ENCODE measurements at places on chromosomes 5 and 9.

DNA sequence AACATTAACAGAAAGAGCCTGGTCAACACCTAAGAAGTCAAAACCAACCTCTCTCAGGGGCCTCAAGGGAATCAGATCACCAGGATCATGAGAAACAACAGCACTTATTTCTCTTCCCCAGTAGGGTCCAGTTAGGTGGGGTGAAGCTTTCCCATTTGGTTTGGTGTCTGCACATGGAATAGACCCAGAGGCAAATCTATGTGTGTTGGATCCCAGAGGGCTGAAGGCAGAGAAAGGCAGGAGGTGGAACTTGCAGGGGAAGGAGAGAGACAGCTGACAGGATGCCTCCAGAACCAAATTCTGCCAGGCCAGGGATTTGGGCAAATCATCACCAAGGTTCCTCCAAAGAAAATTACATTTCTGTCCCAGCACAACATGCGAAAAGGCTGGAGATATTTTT lies 104.8 kb upstream of the SPOCK1 start:
- no peak for DNase-seq

- DNase-seq = no peak
Measured at GRCh38 chr5:72767289-72768010, 49.0 kb upstream of the TNPO1 start.

DNA sequence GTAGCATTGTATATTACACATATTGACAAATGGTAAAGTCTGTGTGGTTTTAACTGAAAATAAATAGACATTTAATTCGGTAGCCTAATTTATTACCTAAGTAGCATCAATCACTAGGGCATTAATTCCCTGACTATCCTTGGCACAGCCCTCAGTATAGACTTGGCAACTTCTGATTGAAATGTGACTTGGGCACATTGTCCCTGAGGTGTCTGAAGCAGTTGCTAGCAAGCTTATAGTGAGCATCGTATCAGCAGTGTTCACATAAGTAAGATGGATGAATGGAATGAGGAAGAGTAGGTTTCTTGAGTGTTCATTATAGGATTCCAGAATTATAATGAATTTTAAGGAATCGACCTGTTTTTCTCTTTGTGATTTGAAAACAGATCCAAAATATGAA lies 16.1 kb downstream of the LURAP1L start:
- DNase-seq = no peak

GRCh38 chr9:93451849-93452709 lies 594 bp downstream of the FAM120A start:
- peak; percentile 28 for DNase-seq

DNA sequence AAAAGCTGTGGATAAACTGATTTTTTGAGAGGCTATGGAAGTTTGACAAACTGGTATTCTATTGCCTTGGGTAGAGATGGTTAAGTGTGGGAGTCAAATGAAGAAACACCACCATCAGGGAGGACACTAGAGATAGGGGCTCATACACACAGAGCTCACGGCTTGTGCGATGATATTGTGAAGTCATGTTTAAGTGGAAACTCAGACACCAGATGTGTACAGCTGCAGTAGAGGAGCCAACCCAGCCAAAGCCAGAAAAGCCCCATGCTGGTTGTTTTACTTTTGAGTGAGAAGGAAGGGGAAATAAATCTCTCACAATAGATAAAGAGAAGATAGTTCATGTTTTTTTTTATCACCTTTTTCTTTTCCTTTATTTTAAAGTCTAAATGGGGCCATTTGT lies 377.7 kb downstream of the DMRT2 start:
- DNase-seq = no peak

- no peak for DNase-seq
Measured at GRCh38 chr5:72499730-72500129, 7.5 kb downstream of the ZNF366 start.

DNA sequence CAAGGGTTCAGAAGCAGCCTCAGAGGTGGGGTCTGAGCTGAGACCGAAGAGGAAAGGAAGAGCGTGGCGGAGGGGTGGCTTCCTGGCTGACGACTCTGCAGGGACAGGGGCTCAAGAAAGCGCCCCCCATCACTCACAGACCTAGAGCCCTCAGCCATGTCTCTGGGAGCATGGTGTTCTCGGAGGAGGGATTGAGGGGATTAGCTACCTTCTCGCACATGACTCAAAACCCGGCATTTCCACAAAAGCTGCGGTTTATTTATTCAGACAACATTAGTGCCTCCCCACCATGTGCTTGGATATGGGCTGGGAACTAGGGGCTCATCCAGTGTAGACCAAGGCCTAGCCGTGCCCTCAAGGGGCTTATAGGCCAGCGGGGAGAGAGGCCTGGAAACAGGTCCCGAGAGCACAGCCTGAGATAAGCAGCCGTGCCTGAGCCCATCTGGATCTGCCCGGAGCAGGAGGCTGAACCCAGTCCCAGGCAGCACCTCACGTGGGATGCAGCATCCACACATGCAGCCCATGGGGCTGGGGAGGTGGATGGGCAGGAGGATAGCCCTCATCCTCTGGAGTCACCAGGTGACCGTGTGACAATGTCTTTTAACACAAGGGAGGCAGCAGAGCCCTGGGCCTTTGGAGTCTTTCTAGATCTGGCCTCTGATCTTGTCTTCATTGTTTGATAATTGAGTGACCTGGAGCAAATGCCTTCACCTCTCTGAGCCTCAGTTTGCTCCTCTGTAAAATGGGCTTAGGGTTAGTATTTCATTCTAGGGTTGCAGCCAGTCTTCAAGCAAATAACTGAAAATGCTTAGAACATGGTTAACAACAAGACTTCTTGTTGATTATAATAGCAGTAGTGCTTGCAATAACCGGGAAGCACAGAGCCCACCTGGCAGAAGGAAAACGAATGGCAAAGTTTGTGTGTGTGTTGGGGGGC lies 878 bp upstream of the HMCN2 start:
- DNase-seq = no peak

DNA sequence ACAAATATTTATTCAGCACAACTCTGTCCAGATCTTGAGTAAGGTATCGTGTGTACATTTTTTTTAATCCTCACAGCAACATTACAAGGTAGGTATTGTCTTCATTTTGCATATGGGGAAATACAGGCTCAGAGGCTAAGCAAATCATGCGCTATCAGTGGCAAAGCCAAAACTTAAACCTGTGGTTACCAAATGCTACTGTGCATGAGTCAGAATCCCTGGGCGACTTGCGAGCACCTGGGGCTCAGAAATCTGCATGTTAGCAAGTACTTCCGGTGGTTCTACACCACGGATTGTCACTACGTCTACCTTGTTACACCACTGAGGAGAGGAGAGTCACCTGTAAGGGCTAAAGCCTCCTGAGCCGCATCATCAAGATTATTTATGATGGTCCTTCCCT lies 21.3 kb downstream of the C5orf58 start:
- DNase-seq = no peak

DNA sequence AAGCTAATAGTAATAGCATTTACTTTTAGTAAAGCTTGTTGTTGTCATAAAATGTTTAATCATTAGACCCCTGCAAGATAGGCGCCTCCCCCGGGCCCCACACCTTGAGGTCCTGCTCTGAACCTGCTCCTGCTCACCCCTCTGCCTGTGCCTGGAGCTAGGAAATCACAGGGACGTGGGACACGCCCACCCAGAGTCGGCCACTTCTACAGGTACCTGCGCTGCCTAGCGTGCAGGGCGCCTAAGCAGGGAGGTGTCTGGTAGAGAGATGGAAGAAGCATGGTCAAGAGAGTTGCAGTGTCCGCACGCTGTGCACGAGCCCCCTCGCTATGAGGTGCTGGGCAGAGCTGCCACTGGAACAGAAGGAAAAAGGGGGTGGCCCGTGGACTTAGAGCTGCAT lies 52.6 kb downstream of the HINT1 start:
- DNase-seq = no peak

DNA sequence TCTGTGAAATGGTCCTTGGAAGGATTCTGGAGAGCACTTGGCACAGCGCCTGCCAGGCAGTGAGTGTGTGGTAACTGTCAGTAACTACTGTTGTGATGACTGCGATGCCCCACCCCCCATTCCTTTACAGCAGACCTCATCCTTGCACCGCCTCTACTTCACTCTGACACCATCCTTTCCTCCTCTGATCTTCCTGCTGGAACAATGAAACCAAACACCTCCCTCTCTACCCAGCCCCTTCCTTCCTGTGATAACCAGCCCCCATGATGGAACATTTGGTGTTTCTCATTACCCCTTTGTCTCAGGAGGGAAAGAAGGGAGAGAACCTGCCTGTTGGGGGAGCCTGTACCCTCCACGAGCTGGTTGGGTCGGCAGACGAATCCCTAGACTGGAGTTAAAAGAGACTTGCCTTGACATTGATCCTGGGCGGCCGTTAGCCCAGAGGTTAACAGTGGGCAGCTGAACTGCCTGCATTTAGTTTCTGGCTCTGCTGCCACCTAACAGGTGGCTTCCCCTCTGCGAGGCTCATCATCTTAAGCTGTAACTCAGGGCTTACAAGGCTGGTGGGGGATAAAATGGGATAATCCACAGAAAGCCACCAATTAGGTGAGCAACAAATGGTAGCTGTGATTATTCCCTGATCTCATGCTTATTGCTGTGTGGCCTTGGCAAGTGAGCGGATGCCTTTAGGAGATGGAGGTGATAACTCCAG lies 34.2 kb upstream of the GRPEL2 start:
- DNase-seq = no peak

DNA sequence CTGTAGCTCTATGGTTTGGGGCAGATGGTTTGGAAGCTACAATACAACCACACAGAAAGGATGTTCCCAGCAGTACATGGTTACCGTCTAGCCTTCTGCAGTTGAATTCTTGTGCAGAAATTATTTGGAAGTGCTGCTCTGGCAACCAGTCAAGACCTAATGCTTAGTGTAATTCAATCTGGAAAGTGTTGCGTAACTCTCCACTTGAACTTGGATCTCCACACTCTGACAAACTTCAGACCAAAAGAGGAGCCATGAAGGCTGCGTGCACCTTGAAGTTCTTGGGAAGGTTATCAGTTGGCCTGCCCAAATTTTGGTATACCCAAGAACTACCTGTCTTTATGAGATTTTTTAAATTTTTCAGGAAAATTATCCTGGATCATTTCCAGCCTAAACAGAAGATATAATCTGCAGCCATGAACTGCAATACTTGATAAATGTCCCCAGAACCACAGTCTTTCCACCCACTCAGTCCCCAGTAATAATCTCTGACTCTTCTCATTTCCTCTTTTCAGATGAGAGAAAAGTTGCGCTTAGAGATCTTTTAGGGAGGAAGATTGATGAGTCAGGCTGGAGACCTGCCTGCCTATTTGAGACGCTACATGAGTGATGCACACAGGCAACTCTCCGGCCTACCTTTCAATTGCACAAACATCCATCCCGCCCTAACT lies 159.9 kb downstream of the FANCC start:
- DNase-seq = no peak

GRCh38 chr9:132242621-132243155 lies 80.8 kb downstream of the NTNG2 start:
- no peak for DNase-seq

DNA sequence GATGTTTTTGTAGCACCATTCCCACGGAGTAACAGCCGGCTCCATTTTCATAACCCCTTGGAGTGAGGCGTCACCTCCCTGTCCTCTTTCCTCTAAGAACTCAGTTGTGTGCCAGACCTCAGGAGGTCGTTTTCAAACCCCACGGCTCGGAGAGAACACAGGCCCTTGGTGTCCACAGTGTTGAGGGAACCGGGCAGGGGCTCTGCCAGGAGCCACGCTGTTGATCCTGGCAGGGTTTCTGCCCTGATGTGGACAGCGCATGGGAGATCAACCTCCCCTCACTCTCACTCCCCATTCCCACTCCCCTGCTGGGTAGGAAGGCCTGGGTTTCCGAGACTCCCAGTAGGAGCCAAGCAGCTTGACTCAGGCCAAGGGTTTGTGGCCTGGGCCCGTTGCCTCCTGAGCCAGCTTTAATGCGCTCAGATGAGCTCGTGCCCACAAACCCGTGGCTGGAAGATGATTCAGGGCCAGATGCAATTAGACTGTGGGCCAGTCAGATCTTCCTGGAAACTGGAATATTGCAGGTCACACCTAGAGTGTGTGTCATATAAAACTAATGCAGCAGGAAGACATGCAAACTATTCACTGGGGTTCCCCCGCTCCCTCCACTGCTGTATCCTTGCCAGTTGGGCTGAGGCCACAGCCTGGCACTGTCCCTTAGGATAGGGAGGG lies 133.4 kb downstream of the SLC12A2 start:
- DNase-seq = no peak

DNA sequence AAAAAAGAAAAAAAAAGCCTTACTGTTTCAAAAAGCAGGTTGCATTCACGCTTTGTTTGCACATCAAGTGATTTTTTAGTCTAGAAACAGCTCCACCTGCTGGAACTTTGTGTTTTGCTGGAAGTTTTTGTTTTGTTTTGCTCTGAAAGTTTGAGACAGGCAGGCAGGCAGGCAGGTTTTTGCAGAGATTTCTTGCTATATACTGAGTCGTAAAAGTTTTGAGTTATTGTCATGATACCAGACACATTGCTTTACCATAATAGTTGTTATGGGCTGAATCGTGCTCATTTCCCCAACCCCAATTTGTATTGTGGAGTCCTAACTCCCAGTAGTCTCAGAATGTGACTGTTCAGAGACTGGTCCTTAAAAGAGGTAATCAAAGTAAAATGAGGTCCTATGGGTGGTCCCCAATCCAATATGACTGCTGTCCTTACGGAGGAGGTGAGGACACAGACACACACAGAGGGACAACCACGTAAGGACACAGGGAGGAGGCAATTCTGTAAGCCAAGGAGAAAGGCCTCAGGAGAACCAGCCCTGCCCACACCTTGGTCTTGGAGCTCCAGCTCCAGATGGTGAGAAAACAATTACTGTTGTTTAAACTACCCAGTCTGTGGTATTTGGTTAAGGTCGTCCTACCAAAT lies 20.9 kb downstream of the OR2Y1 start:
- DNase-seq = no peak

DNA sequence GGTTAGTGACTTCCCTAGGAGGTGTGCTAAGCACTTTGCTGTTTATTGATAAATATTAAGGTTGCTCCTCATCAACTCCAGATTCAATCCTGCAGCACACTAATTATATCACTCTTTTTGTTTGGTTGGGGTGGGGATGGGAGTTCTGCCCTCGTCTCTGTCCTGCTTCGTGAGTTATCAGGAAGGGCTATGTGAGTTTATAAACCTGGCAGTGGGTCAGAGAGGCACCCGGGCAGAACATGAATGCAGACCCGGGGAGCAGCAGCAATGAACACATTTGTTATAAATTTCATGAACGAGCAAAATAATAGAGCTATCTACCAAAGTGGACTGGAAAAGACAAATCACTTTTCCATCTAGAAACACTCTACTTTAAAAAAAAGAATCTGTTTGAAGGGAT lies 125.5 kb upstream of the WWC1 start:
- no peak for DNase-seq

- DNase-seq = no peak
Measured at GRCh38 chr5:26691486-26691885, 346.9 kb downstream of the CDH9 start.

Data from putamen (tissue), 1 donor.